ENCODE measurements at places on chromosomes 7 and 10.

GRCh38 chr10:52645187-52645758, 127.3 kb downstream of the MBL2 start:
- no peaks in the 10 kb centered on the region for H3K36me3 ChIP-seq
- H3K27ac ChIP-seq = no peak overlapping the region
- no peaks in the 10 kb centered on the region for H3K27me3 ChIP-seq
- H3K4me1 ChIP-seq = no peaks in the 10 kb centered on the region
- no peak overlapping the region for H3K4me3 ChIP-seq

DNA sequence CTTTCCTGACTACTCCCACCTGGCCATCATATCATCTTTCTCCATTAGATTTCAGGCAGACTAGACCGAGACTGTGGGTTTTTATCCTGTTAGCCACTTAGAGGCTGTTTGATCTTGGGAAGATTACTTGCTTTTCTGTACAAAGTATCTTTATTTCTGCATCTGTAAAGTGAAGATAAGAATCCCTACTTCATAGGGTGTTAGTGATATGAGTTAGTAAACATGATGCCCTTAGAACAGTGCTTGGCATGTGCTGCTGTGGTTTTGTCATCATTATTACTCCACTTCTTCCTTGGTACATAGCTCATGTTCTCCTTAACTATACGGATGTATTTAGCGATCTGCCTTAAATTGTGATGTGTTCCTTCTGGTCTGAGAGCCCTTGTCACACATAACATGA, 165.2 kb downstream of the AUTS2 start:
- no peaks in the 10 kb centered on the region for H3K36me3 ChIP-seq
- no peaks in the 10 kb centered on the region for H3K27me3 ChIP-seq
- H3K4me3 ChIP-seq = no peak overlapping the region
- no peak overlapping the region for H3K27ac ChIP-seq
- DNase-seq = no peak

GRCh38 chr7:28790467-28790866, 167.7 kb downstream of the TRIL start:
- no peak overlapping the region for H3K4me3 ChIP-seq
- H3K4me1 ChIP-seq = peaks cover 2% of the 10 kb centered on the region
- no peak overlapping the region for H3K27ac ChIP-seq
- no peaks in the 10 kb centered on the region for H3K36me3 ChIP-seq

DNA sequence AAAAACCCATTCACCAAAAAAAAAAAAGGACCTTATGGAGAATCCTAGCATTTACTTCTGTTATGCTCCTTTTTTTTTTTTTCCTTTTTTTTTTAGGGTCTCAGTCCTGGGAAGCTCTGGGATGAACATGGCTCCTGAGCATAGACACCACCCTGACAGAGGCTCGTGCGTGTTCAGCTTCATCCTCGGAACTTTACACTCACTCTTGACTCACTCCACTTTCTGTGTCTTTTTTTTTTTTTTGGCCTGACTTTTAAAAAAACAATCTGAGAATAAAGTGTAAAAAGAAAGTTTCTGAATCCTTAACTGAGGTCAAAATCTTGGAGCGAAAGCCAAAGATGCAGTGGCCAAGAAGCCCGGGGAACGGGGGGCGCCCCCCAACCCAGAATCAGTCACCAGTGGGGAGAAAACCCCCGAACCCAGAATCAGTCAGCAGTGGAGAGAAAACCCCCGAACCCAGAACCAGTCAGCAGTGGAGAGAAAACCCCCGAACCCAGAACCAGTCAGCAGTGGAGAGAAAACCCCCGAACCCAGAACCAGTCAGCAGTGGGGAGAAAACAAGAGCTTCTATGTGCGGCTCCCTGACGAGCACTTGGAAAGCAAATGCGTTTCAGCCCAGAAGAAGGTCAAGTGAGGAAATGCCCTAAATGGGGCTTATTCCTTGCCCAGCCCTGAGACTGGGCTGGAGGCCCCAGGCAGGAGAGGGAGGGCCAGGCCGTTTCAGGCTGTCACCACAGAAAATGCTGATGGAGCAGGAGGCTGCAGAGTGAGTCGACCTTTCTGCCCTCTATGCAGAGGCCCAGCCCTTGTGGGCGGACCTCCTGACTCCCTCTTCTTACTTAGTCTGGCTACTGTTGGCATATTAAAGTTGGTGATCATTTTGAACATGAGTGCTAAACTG, 19.0 kb upstream of the PFKP start:
- DNase-seq = no peak
- no peaks in the 10 kb centered on the region for H3K27me3 ChIP-seq
- H3K4me1 ChIP-seq = peaks cover 19% of the 10 kb centered on the region

Data from trophoblast cell (in vitro differentiated cells and primary cell).